ENCODE measurements at places on chromosomes 5 and 9. TPM values are rescaled to one million over a fixed set of nuclear protein-coding genes. Genes with fewer than 3 reads are reported as not detected.
A peak's percentile ranks its signal among the peaks of the same experiment; 100 is the strongest.

Gene IRX2
- 0.14 TPM for total RNA-seq

Gene C5orf46
- not detected for total RNA-seq

Gene PCDHGA8
- not detected for total RNA-seq

Gene AHRR
- 22.2 TPM for total RNA-seq

Gene SLC4A9
- not detected for total RNA-seq

GRCh38 chr5:115514220-115514619 lies 30.4 kb downstream of the FEM1C start:
- no peak for DNase-seq

GRCh38 chr5:174111287-174111973 lies 65.9 kb downstream of the NSG2 start:
- no peak for DNase-seq

GRCh38 chr5:122815218-122815767 lies 30.1 kb upstream of the SNX24 start:
- no peak for DNase-seq

DNA sequence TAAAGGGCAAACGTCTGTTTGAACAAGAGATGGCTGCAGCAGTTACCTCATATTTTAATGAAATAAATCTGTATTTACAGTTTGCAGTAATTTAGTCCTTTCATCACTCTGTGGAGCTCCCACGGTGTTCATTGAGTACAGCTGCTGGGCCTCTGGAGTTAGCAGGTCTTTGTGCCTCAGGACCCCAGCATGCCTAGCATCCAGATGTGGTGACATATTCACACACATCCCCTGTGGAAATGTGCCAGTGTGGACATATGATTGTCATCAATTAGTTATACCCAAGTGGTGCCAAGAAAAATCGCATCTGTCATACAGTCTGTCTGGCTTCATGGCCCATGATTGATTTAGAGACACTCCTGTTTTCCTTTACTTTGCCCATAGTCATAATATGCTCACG lies 77.3 kb downstream of the NNT start:
- no peak for DNase-seq

GRCh38 chr9:130242270-130243014 lies 23.1 kb upstream of the HMCN2 start:
- DNase-seq = no peak

- no peak for DNase-seq
Measured at GRCh38 chr5:144405991-144406390, 235.3 kb downstream of the KCTD16 start.

DNA sequence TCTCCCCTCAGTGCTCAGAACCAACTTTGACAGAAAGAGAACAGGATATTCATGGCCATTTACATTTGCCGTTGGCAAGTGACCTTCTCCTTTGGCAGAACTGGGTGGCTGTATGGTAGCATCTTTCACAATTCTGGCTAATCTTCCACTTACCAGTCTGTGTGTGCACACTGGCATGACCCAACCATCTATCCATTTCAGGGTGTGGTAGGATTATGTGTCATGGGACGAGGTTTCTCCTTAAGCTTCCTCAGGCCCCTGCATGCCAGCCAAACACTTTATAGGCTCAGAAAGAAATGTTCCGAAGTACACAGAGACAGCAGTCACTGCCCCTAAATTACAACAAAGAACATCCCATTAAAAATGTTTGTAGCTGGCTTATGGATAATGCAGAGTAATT lies 497.1 kb downstream of the NFIB start:
- DNase-seq = no peak

GRCh38 chr5:13987843-13988464 lies 43.5 kb upstream of the DNAH5 start:
- no peak for DNase-seq

DNA sequence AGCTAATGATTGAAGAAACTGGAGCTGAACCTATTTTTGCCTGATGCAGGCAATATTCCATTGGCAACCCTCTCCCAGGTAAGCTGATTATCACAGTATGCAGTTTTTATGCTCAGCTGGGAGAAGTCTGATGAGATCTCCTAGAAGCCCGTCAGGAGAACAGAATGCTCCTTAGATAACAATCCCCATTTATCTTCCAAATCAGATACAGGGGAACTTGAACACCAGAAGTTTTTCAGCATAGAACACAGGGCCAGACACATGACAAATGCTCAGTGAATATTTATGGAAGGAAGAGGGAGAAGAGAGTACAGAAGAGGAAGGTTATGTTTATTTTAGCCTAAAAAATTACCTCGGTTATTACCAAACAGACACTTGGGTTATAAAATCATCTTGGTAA lies 37.9 kb downstream of the CFAP90 start:
- DNase-seq = no peak

GRCh38 chr5:6448622-6449464 lies at the start of gene UBE2QL1:
Gene UBE2QL1, plus strand, starts transcription at chr5:6448859. Its CDS starts 35 bp downstream, at chr5:6448894.
- no peak for DNase-seq

- no peak for DNase-seq
Measured at GRCh38 chr9:36276781-36277181, 18.5 kb upstream of the GNE start.

DNA sequence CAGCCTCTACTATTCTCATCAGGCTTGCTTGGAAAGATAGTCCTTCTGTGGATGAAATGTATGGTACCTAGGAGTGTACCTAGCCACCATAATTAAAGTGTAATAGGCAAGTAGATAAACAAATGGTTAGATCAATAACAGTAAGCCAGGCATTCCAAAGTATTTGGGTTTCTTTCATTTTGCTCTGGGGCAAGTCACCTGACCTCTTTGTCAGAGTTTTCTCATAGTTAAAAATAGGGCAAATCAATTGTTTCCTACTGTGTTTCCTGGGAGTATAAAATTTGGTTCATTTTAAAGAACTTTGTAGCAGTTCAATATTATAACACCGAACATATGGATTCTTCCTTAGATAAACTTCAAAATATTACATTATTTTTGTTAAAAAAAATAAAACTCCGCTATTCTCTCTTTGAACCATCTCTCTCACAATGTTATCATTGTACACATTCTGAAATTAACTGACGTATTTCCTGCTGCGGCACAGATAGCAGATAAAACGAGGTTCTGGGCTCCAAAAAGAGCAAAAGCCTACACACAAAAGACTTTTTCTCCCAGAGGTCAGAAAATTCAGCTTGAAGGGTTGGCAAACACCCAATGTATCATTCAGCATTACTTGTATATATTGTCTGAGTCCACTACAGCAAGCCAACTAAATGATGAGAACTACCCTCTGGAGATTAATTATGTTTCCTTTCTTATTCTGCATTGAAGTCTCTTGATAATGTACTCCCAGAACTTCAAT lies 267.9 kb downstream of the COX7C start:
- no peak for DNase-seq

- no peak for DNase-seq
Measured at GRCh38 chr5:135741040-135741439, 93.4 kb upstream of the SLC25A48 start.

- DNase-seq = no peak
Measured at GRCh38 chr9:90684736-90685135, 42.1 kb upstream of the DIRAS2 start.

DNA sequence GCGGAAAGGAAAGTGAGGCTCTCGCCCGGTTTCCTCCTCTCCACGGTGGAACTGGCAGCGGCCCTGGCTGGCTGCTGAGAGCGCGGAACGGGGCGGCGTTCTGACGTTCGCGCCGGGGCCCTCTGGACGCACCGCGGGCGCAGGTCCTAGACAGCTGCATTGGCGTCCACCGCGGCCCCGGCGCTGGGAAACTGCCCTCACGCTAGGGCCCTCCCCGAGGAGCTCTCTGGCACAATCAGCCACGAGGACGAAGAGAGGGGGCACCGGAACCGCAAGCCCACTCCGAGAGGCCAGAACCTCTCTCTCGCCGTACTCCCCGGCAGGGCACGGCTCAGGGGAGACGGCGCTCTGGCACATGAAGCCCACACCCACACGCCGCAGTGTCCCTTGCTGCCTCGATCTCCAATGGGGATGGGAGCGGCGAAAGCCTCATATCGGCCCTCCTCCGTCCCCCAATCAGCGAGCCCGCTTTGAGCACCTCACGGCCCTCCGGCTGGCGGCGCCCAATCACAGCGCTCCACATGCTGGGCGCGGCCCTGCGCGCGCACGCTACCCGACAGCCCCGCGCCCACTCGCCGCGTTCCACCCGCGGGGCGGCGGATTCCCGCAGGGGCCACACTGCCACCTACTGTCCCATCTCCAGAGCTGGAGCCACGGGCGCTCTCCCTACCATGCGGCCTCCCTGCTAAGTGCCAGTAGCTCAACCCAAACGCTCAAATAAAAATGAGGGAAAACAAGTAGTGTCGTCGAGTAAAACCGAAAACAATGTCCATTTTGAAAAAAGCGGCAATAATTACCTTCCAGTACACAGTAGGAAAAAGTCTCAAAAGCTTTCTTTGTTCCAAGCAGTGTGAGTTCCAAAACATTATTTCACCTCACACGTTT lies 11.8 kb downstream of the MRPS27 start:
- peak; percentile 93 for DNase-seq

GRCh38 chr5:102545175-102545574 lies 46.4 kb upstream of the SLCO6A1 start:
- DNase-seq = no peak

- DNase-seq = no peak
Measured at GRCh38 chr5:77873239-77873638, 97.1 kb upstream of the TBCA start.

GRCh38 chr5:176965633-176966032 lies 40.9 kb downstream of the UIMC1 start:
- DNase-seq = no peak

DNA sequence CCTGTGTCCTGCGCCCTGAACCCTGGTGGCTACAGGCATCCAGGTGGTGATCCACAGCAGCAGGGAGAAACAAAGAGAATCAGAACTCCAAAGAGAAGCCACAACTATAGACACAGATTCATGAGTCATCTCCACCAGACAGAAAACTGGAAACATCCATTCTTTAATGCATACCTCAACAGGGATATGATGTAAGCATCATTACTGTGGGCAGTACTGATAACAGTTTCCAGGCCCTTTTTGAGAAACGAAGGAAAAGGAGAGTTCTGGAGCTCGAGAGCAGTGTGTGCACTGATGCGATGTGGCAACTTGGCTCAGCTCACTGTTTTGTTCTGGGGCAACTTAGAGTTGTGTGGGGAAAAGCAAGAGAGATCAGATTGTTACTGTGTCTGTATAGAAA lies 215.6 kb upstream of the ADAMTS16 start:
- no peak for DNase-seq

DNA sequence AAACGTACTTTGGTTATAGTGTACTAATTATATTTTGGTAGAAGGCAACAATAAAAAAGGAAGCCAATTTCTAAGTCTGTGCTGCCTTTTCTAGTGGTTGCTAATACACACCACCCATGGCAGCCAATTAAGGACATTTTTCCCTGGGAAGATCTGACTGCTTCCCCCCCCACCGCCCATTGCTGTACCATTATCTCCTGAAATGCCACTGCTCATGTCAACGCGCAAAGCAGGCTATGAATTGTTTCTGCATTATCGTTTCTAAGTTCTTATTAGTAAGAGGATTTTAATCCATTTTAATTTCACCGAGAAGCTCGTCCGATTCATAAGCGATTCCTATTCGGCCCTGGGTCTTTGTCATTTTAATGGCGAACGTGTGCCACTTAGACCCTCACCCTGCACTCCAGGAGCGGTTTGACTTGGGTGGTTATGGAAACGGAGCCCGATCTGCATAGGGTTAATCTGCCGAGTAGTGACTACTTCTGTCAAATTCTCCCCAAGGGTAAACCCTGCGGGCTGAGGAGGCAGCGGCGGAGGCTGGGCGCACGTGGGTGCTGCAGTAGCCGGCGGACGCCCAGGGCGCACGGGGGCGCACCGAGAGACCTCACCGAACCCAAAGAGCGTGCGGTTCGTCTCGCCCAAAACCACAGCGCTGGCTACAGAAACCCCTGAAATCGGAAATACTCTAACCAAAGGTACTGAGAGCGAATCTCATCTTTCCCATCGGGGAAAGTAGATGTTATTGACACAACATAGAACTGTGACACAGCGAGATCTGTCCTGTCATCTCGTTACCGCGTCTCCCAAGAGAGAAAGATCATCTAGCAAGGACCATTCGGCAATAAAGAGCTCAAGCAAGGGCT lies 55.8 kb upstream of the SHC3 start:
- no peak for DNase-seq

DNA sequence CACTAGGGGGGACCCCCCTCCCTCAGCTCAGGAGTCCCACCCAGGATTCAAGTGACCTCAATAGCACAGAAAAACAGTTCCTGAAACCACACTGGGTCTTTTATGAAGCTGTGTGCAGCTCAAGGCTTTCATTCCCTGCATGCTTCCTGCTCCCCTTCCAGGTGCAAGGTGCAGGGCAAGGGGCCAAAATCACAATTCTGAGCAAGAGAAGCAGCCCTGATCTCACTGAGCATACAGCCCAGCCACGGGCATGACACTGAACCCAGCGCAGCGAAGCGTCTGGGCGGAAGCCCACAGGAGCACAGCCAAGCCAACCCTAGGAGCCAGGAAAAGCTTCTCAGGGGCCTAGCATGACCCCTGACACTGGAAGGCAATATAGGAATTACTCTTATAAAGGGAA lies 62.9 kb downstream of the IRX2 start:
- DNase-seq = no peak

GRCh38 chr5:59040024-59040803 lies 457.3 kb downstream of the RAB3C start:
- no peak for DNase-seq

DNA sequence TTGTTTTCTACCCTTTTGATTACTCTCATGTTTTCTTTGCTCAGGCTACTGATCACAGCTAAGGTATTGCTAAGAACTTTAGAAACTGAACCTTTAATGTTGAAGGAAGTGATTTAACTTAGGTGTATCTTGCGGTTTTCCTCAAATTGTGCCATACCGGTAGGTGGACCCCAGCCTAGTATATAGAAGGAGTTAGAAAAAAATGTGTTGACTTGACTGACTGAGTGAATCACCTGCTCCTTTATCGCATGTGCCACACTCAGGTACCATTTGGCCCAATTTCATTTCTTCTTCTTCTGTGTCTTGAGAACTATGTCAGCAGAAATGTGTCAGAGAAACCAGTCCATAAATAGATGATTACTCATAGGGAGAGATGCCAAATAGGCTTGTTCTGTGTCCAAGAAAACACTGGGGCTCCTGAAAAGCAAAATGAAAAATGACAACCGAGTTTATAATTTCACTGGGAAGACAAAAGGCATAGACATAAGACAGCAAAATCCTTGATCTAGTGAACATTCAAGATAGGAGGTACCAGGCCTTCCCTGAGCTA lies 19.4 kb downstream of the PLPPR1 start:
- no peak for DNase-seq
